ENCODE measurements at places on chromosomes 1 and 21.

- no peak for DNase-seq
Measured at GRCh38 chr21:33643658-33644311, 1.5 kb downstream of the ITSN1 start.

DNA sequence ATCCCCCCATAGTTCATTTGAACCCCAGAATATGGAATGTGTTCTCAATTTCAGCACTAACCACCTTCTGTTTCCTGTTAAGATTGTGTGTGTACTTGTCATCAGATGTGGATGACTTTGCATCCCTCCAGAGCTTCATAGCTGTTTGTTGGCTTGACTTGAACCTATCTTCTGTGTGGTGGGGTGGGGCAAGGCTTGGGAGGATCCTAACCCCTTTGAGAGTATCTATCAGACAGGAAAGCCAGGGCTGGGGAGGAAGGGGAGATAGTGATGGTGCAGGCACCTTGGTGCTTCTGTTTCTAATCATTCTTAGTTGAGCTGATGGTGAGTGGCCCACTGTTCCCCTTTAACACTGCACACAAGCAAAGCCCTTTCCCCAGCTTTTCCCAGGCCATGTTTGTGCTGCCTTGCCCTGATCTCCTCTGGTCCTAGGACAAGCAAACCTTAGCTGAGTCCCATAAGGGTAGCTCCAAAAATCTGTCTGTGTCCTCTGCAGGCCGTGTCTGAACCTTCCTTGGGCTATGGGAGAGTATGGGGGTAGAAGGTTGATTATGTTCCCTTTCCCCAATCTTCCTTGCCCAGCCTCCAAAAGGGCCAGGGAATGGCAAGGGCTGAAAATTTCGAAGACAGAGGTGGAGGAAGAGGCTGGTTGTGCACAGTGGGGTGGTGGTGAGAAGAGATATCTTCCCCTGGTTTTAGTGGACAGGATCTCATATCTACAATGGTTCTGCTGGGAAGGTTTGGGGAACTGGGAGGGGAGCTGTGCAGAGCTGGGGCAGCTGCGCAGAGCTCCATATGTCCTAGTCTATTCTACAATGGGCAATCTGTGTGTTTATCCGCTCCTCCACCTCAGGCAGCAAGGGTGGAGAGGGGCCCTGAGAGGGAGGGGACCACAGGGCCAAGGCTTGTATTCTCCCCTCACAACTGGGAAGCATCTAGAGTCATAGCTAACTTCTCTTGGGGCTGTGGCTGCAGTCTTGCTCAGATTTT is 1.4 kb downstream of the NHLH1 start:
- no peak for DNase-seq

- no peak for DNase-seq
Measured at GRCh38 chr21:37873655-37874054, 42.6 kb downstream of the KCNJ6 start.

- no peak for DNase-seq
Measured at GRCh38 chr21:29074007-29074376, 544 bp upstream of the CCT8 start.

DNA sequence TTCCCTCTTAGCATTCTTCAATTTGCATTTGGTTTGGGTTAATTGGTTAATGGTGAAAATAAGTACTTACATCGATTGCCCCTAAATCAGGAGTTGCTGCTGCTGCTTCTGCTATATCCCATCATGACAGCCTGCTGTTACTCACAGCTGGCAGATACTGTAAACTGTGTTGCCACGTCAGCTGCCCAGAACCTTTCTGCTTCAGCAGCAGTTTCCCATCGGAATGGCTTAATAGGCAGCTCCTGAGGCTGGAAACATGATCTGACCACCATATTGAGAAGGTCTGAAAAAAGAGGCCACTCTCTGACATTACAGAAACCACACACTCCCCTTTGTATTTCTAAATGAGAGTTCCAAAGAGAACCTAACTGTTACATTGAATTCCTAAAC is 14.3 kb upstream of the SEC16B start:
- DNase-seq = peak; percentile 22

DNA sequence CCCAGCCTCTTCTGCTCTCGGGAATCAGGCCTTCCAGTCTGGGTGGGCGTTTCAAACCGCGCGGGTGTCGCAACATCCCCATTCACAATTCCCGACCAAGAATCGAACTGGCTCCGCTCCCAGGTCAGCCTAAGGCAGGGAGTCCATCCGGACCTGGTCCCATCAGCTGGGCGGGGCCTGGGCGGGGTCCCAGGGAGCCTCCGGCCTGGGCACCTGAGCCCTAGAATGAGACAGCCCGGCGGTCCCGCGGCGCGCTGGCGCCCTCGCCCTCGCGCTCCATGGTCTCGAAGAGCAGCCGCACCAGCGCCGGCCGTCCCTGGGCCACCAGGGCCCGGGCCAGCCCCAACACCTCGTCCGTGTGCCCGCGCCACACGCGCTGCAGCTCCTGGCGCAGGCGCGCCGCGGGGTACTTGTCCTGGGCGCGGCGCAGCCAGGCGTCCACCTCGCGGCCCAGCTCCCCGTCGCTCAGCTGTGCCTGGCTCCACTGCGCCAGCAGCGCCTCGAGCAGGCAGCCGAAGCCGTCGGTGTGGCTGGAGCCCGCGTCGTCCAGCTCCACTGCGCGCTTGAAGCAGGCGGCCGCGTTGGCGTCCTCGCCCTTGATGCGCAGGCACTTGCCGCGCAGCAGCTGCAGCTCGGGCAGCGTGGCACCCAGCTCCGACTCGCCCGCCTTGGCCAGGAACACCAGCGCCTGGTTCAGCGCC is 16.9 kb upstream of the PARS2 start:
- DNase-seq = no peak

DNA sequence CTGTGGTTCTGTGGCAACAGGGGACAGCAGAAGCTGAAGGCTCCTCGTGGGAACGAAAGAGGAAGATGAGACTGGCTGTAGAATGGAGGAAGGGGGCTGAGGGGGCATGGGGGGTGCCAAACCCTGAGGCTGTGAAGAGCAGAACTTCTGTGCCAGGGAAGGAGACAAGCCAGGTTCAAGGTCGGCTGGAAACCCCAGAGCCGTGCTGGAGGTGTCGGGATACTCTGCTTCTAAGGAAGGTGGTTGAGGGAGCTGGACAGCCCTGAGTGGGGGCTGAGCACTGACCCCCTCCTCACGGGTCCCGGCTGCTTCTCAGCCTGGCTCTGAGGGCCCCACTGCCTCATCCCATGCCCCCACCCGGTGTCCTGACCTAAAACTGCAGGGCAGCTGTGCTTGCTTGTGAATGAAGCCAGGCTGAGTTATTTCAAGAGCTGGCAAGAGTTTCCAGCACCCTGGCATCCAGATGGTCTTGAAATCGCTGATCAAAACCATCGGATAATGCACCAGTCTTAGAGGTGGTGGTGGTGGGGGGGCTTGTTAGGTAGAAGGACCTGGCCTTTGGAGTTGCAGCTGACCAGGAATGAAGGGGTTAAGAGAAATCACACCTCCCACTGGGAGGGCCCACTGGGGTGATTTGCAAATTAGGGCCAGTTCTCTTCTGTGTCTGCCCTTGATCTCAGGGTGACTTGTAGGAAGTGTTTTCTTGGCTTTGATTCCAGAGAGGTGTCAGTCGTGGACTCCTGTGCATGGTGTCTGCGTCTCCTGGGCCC is 218.9 kb upstream of the C1orf174 start:
- no peak for DNase-seq

DNA sequence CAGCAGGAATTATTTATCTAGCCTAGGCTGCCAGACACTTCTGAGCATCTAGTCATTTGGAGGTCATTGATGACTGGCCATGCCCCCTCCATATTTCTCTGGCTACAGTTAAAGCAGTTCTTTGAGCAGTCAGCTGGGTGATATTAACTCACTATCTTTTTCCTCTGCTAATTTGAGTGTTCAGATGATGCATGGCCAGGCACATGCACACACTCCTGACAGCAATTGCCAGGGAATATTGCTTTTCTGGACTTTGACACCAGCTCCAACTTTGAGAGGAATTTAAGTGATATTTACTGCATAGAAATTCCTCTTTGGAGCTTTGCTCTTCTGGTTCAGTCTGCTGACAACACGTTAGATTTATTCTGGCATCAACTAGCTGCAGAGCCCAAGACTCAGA is 52.6 kb downstream of the CD247 start:
- DNase-seq = no peak

DNA sequence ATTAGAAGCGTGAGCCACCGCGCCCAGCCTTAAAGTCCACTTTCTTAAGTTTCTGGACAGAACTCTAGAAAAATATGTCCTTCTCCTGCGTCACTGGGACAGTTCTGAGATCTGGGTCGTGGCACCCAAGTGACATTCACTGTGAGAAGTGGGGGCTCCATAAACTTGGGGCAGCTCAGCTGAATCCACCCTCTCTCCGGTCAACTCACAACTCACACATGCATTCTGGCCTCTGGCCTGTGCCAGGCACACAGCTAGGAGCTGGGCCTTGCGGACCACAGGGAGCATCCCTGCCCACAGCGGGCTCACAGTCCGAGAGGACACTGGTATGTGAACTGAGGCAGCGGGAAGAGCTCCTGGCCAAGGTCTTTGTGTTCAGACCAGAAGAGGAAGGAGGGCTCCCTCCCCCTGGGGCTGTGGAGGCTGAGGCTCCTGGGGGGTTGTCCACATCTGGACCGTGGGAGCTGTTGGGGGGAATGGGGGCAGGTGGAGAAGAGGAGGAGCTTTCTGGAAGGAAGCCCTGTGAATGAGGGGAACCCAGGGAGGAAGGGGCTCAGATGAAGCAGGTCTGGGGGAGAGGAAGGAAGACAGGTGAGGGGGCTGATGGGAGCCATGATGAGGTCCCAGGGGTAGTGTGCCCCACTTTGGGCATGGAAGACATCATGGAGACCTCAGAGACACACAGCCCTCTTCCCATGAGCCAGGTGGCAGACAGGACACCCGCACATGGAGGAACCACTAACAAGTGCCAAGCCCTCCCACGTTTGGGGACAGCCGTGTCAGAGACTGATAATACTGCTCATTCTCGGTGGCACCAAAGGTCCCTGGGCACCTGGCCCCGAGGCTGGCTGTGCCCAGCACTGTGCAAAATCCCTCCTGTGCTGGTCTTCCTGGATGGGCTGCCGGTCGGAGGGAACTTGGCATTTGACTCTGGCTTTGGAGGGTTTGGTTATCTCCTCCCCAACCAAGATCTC is 191.0 kb upstream of the VAMP3 start:
- no peak for DNase-seq

GRCh38 chr1:24119859-24120756 is 8.2 kb upstream of the MYOM3 start:
- DNase-seq = no peak

DNA sequence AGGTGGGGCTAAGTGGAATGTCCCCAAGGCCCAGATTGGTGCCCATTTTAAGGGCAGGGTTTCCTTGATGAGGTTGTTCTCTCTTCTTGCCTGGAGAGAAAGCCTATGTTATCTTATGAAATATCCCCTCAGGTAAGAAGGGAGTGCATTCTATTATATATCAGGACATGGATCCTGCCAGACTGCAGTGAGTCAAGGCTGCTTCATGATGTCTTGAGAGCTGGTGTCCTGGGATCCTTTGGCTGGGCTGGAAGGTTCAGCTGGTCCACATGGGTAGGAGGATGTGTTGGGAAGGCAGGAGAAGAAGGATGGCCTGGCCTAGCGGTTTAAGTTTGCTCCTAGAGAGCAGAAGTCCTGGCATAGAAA is 207.6 kb downstream of the ROR1 start:
- no peak for DNase-seq

- DNase-seq = no peak
Measured at GRCh38 chr1:222117809-222118208, 375.9 kb upstream of the DUSP10 start.

GRCh38 chr1:84259989-84260388 is 41.5 kb upstream of the SAMD13 start:
- DNase-seq = no peak

- no peak for DNase-seq
Measured at GRCh38 chr1:33624991-33625870, 152.8 kb downstream of the ZSCAN20 start.

DNA sequence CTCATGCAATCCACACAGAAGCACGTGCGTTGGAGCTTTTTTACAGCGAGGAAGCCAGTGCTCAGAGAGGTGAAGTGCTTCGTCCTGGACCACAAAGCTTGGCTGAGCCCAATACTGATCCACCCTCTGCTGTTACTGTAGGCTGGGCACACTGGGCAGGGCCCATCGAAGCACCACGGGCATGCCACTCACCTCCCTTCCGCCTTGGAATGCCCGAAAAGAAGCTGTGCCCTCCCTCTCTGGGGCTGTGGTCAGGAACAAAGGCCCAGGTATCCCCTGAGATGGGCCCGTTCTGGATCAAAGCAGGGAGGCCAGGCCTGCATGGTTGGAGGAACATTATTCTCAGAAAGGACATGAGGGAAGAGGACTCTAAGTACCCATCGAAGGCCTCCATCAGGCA is 206.7 kb upstream of the C1orf174 start:
- no peak for DNase-seq

DNA sequence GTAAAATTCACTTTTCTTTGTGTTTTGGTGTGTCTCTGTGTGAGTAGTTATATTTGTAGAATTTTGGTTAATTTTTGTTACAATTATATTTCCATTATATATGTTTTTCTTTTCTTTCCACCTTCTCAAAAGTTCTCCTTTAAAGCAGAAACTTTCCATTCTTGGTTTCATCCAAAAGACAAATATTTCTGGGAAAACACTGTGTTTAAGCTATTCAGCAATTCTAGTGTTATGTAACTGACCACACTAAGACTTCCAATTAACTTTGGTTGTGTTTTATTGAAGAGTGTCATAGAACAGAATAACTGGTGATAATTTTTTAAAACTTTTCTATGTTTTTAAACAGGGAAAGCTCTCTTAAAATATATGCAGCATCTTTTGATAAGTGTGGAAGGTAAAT is 13.6 kb upstream of the RGL1 start:
- no peak for DNase-seq

- DNase-seq = no peak
Measured at GRCh38 chr1:236844499-236845271, 49.6 kb downstream of the MTR start.

GRCh38 chr1:103489935-103490334 is 35.6 kb upstream of the RNPC3 start:
- no peak for DNase-seq

GRCh38 chr1:219660666-219661463 is 48.0 kb upstream of the ZC3H11B start:
- peak; percentile 61 for DNase-seq
